ENCODE measurements at places on chromosomes 2 and 18.

DNA sequence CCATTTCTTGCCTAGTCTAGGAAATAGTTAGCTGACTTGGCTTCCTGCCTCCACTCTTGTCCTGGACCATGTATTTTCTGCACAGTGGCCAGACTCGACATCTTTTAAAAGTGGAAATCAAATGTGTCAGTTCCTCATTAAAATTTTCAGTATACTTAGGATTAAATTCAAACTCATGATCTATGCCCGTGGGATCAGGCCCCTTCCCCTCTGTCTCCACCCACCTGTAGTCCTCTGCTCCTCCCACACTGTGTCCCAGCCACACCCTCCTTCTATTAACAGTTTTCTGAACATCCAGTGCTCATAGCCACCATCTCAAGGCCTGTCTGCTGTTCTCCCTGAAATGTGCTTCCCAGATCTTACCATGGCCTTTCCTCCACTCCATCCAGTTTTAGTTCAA, 13.3 kb downstream of the ARHGAP25 start:
- DNase-seq = no peak

DNA sequence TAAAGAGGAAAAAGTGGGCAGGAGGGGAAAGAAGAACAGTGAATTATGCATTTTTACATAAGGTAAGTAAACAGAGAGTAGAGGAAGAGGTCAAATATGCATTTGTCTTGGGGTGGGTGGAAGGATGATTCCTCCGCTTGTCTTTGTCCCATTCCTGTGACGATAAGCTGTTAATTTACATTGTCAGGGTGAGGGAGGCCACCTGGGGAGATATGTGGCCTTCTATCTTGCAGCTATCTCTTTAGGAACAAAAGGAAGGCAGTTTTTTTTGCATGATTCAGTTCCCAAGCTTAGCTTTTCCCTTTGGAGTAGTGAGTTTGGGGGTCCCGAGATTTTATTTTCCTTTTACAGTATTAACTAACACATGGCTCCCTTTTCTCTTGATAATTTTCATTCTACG, 2.2 kb upstream of the INPP4A start:
- DNase-seq = no peak

DNA sequence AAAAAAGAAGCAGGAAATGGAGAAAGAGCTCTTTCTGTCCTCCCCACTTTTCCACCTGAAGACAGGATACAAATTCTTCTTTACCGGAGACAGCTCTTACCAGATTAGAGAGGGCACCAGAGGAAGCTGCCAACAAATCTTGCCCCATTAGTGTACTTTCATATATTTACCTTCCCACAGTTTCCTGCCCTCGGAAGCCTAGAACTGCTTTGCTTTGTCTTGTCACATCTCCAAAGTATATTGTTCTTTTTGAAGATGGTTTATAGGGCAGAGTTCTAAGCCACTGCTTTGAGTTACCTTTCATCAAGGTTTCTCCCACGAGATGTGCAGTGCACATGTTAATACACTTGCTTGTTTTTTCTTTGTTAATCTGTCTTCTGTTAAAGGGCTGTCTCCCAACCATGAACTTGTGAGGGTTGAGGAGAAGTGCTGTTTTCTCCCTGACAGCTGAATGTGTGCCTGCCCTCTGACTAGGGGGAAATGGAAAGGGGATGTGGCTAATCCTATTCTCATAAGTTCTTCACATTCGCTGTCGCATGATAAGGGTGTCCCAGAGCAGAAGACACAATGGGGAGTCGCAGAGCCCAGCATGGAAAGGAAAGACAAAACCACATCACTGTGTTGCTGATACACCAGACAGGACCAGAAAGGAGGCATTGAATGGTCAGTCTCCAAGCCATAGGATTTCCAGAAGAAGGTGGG, 24.2 kb downstream of the CENPA start:
- DNase-seq = peak; percentile 27

DNA sequence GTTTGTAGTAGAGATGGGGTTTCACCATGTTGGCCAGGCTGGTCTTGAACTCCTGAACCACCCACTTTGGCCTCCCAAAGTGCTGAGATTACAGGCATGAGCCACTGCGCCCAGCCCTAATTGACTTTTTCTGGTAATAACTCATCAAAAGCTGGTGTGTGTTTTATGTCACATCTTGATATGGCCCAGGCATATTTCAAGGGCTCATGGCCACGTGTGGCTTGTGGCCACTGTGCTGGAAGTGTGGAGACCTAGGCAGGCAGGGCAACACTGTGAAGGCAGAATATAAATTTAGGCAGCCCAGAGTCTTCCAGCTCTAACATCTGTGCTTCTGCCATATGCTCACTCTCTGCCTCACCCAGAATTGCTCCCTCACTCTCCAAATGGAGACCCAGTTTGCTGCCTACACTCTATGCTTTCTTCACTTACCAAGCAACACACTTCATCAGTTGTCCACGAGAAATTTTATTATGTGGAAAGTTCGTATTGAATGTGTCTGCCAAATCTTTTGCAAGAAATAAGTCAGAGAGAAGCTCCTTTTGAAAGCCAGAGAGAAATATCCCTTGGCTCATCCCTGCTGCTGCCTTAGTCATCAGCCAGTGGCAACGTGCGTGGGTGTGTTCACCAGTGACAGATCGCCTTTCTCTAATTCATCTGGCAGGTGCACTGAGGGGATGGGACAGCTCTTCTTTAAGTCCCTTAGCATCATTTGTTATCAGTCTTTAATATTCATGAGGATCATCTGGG, 129.4 kb upstream of the CXCR4 start:
- peak; percentile 21 for DNase-seq

DNA sequence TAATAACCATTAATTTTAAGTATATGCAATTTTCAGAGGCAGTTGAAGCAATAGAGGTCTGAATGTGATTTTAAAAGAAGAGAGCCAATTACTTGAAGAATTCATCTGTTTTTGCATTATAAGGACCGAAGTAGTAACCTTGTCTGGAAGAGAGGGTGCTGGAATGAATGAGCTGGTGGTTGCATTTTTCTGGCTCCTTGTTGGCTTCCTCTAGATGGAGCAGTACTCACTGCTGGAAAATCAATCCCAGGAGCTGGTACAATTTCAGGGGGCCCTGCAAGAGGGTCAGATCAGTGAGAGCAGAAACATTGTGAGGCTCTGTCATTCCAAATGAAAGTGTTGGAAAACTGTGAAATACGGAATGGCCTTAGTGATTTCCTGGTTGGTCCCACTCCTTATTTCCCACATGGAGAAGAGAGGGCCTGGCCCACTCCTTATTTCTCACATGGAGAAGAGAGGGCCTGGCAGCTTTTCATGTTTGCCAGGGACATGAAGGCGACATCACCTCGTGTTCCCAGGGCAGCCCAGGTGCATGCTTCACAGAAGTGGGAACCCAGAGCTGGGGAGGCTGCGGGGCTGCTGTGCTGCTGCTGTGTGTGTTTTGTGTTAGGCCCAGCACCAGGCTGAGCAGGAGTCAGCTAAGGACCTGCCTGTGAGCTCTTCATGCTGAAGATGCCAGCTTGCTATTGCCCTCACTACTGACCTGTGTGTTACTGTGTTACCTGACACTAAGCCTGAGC, 197.4 kb downstream of the SNTG2 start:
- no peak for DNase-seq

DNA sequence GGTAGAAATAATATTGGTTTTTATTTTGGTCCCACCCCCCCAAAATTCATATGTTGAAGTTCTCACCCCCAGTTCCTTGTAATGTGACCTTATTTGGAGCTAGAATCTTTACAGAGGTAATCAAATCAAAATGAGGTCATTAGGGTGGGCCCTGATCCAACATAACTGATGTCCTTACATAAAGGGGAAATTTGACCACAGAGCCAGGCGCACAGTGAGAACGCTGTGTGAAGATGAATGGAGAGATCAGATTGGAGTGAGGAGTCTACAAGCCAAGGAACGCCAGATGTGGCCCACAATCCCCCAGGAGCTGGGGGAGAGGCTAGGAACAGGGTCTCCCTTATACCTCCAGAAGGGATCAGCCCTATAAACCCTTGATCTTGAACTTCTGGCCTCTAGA, 31.6 kb upstream of the TRIB2 start:
- no peak for DNase-seq

- DNase-seq = no peak
These were observed 111.5 kb downstream of the MBP start for GRCh38 chr18:77021075-77021474.

DNA sequence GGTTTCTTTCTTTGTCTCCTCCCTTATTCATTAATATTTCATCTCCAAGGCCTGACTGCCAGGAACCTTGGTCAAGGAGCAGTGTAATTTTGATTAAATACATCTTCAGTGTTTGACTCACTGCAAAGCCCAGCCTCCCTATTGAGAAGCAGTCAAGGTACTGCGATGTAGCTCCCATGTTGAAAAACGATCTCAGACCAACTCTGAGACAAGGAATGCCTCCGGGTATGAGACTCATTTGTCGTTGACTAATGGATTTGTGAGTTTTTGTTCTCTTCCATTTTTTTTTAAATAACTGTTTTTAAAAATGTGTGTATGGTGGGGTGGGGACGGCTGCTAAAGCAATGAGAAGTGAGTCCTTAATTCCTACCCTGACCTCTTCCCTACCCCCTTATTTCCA, 361.6 kb downstream of the SOX11 start:
- no peak for DNase-seq

DNA sequence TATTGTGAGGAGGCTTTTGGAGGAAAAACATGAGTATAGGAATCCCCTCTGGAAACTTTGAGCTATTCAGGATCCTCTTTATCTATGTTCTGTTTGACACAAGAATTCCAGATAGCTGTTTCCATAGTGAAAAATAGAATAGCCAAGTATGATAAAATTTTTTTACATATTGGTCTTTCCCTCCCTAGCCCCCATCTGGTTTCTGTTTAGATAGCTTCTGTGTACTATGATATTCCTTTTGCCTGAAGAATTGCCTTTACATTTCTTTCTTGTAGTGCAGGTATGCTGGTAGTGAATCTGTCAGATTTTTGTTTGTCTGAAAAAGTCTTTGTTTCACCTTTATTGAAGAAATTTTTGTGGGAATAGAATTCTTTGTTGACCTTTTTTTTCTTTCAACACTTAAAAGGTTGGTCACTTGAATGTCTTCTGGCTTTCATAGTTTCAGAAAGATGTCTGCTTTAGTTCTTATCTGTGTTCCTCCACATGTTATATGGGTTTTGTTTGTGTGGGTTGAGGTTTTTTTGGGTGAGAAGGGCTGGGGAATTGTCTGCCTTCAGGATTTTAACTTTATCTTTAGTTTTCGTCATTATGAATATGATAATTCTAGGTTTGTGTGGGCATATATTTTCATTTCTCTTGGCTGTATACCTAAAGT, 29.9 kb upstream of the FBLN7 start:
- no peak for DNase-seq

GRCh38 chr18:78620326-78620725, 359.3 kb upstream of the SALL3 start:
- DNase-seq = peak; percentile 1

DNA sequence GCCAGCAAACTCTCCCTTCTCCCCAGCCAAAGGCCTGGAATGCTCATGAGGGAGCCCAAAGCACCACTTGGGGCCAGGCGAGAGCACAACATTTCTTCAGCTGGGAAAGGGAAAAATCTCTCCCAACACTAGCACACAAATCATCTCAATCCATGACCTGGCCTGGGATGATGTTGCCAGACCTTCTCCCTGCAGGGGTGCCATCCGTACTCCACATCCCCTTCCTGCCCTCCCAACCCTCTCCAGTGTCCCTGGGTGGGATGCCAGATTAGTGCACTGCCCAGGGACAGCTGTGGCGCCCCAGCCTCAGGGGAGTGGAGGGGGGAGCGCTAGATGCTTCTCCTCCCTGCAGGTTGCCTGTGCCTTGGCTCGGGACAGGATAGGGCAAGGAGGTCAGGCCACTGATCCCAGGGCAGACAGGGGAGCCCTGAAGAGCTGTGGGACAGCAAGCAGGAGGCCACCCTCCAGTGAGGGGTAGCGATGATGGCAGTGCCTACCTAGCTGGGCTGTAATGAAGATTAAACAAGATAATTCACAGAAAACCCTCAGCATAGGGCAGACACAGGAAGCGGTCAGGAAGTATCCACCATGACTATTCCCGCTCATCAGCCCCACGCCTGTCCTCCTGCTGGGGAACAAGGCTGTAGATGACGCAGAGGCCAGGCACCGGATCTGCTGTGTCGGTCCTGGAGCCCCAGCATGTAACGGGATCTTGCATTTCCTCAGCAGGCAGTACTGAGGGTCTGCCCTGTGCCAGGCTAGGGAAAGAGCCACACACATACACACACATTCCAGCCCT, 31.1 kb downstream of the SERTAD2 start:
- DNase-seq = no peak

DNA sequence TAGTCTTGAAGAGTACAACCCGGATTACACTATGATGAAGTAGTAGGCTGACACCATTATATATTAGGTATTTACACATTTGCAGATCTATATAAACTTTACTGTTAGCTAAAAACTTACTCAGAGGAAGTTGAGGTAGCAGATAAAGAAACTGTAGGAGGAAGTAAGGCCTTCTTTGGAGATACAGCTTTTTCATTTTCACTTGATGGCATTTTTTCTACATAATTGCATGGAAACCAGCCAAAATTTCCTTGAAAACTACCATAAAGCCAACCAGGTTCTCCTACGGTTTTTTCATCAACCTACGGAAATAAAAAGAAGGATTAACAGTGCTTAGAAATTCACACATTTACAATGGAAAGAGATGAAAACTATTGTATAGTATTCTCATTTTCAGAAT, 86.6 kb downstream of the FAM228A start:
- no peak for DNase-seq

DNA sequence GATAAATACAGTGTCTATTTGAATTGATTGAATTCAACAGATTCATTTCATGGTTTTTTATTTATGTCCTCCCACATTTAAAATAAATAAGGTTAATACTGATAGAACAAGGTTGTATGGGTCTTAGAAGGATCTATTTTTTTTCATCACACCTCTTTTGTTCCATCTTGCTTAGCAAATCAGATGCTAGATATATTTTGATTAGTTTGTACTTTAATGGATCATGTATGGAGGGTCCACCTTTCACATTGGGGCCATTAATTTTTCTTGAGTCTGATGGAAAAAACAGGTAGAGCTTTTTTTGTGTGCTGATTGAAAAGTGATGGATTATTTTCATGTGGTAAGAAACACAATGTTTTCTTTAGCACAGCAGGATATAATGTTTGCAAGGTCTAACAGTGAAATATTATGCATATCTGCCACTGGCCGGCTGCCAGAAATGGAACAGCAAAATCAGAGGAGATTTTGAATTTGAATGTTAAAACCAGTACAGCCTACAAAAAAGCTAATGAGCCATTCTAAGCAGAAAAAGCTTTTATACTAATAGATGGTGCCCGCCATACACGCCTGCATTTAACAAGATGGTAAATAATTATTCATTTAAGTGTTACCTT, 188.1 kb upstream of the ETAA1 start:
- DNase-seq = no peak

Measured in head of caudate nucleus (tissue), 42 donors.